ENCODE measurements at places on chromosomes 2 and 18. TPM values are rescaled to one million over a fixed set of nuclear protein-coding genes. Genes with fewer than 3 reads are reported as not detected.

DNA sequence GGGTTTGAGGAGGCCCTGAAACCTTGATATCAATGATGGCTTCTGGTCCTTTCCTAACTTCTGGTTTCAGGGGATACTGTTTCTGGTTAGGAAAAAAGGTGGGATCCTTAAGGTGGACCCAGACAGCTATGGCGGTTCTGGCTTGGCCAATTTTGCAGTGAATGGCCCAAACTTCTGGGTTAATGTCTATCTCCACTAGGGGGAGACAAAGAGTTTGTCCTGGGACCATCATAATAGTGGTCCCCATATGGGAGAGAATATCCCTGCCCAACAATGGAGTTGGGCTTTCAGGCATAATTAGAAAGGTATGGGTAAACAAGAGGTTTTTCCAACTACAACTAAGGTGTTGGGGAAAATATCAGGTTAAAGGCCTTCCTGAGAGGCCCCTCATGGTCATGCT lies 273.5 kb downstream of the CALCRL start:
- H3K27me3 ChIP-seq = no peaks in the 10 kb centered on the region
- no peak overlapping the region for H3K4me3 ChIP-seq
- H3K27ac ChIP-seq = no peak overlapping the region
- no peaks in the 10 kb centered on the region for H3K4me1 ChIP-seq
- no peaks in the 10 kb centered on the region for H3K36me3 ChIP-seq

- H3K4me1 ChIP-seq = no peaks in the 10 kb centered on the region
- 0 out of 2 replicates have a peak, but pooled peaks cover 3% of the 10 kb centered on the region for H3K36me3 ChIP-seq
- DNase-seq = no peak
Observed at GRCh38 chr2:25240636-25241035, 72.3 kb upstream of the POMC start.

DNA sequence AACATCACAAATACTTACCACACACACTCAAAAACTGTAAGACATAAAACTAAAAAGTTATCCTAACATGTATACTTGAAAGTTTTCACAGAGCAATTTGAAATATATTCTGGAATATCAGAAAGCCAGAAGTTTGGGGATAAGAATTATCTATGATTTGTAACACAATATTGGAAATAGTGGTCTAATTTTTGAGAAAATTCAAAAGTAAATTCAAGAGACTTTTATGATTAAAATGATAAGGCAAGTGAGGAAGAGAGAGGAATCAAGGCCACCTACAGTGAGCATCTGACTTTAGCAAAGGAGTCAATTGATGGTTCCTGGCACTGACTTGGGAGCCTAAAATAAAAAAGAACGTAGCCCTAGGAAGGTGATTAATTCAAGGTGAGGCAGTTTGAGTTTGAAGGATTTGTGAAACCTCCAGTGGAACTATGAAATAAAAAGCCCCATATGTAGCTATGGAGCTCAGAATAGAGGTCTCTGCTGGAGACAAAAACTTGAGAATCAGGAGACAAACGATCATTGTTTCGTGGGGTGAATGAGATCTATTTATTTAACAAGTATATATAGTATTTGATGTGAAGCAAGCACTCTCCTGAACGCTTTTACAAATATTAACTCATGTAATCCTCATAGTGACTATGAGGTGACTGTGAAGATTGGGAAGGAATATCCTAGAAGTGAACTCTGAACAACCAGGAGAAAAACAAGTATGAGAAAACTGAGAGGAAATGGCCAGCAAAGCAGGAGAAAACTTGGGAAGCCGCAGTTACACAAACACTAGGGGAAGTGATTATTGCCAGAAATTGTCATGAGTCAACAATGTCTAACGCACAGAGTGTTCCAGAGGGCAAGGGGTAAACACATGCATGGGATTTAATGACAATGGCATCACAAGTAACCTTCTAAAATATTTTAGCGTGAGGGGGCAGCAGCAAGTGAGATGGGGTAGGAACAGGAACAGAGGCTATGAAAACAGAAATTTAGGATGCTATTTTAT lies 12.8 kb downstream of the TFPI start:
- no peak for DNase-seq
- no peaks in the 10 kb centered on the region for H3K36me3 ChIP-seq
- no peak overlapping the region for H3K4me3 ChIP-seq
- H3K4me1 ChIP-seq = no peaks in the 10 kb centered on the region
- H3K27me3 ChIP-seq = no peaks in the 10 kb centered on the region

DNA sequence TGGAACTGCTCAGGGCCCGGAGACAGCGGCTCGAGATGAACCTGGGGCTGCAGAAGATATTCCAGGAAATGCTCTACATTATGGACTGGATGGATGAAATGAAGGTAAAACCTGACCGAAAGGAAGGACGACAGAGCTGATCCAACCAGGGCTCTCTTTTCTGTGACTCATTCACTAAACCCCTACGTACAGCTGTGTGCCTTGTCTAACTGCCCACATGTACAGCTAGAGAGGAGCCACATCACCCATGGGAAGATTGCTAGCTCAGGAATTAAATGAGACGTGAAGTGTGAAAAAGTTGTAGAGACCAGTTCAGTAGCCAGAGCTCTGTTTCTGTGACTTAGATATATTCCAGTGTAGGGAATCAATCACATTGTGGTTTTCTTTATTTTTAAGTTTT lies 97.3 kb upstream of the EML6 start:
- H3K27me3 ChIP-seq = no peaks in the 10 kb centered on the region
- DNase-seq = no peak
- no peak overlapping the region for H3K4me3 ChIP-seq

GREB1L gene
- 6.0 TPM for total RNA-seq

IFIH1 gene
- 4.7 TPM for total RNA-seq
